ENCODE measurements at places on chromosomes 16 and 17.

- no peak for DNase-seq
Observed at GRCh38 chr17:80625627-80626026, 81.0 kb downstream of the RPTOR start.

- no peak for DNase-seq
Observed at GRCh38 chr17:3271072-3271848, 26.9 kb downstream of the OR3A1 start.

DNA sequence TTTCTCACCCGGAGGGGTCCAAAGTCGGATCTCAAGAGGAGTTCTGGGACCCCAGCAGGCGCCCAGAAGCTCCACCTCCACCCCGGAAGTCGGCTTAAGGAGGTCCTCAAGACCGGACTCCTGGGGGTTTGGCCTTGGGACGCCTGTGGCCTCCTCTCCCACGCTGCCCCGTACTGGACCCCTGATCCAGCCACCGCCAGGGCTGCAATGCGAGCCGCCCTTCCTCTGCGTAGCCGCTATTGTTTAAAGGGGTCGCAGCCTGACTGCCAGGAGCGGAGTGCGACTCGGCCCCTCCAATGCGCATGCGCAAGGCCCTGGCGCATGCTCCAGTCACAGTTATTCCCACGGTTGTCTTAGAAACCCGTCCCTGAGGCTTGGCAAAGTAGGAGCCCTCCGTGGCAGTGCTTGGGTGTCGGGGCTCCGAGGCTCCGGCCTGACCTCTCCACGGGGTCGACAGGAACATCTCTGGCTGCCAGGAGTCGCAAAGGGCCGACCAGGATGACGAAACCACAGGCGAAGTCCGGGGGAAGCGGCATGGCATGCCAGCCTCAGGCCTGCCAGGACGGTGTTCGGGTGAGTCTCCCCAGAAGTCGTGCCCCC is 719.0 kb downstream of the KCNJ18 start:
- DNase-seq: no peak

DNA sequence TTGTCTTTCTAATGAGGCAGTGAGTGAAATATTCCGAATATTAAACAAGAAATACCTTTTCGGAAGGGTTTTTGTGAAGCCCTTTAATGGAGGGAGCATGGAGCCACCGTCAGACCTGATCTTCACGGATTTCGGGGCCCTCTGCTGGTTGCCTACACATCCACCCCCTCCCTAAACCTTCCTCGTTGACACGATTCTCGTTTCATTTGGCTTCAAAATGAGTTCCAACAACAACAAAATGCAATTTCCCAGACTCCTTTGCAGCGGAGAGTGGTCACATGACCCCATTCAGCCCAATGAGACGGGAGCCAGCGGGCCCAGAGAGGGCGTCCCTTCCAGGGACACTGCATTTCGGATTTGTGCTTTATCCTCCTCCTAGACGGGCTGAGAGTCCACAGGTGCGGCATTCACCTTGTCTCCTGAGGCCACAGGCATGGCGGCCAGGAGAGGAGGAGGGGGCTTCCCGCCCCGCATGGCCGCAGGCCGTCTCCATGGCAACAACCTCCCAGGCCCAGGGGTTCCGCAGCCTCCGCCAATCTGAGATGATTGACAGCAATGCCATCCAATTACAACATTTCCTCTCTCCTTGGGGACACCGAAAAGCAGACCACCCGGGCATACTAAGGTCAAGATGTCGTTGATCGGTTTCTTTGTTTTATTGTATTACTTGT is 259.8 kb downstream of the C16orf95 start:
- DNase-seq: no peak

- DNase-seq: no peak
Observed at GRCh38 chr17:32318071-32318470, 23.9 kb downstream of the C17orf75 start.

DNA sequence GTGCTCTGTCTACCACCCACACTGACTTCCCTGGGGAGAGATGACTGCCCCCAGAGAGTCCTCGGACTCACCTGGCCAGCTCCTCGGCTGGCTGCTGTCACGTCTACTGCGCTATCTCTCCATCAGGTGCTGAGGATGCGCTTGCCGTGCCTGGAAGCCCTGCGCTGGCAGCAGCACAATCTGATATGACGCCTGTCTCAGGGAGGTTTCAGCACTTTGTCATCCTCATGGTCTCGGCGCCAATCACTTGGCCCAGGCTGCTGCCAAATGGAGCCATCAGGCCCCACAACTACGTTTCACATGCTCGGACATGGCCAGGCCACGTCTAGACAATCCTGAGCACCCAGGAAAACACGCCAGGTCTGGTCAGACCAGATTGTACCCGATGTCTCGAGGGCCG is 46.7 kb downstream of the FOXL1 start:
- no peak for DNase-seq

GRCh38 chr16:3842994-3843393 is 37.5 kb downstream of the CREBBP start:
- DNase-seq: no peak

DNA sequence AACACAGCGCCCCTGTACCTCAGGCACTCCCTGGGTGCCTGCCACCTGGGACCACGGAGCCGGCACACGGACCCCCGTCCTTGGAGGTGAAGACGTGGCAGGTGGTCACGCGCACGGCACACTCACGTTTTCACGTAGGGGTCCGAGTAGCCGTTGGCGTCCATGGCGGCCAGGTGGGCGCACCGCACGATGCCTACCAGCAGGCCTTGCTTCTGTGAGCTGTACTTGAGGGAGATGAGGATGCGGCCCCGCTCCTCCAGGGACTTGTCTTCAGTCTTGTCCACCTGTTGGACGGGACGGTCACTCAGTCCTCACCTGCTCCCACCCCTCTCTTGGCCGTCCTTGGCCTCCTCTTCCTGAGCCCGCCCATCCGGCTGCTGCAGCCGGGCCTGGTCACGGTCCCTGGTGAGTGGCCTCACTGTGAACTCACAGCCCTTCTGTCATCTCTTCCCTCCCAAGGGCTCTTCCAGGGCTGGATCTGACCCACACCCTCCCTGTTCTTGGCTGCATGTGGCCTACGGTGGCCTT is 18.8 kb downstream of the SCGB1C2 start:
- no peak for DNase-seq

- no peak for DNase-seq
Observed at GRCh38 chr17:28240688-28241340, 78.2 kb upstream of the TMEM97 start.

DNA sequence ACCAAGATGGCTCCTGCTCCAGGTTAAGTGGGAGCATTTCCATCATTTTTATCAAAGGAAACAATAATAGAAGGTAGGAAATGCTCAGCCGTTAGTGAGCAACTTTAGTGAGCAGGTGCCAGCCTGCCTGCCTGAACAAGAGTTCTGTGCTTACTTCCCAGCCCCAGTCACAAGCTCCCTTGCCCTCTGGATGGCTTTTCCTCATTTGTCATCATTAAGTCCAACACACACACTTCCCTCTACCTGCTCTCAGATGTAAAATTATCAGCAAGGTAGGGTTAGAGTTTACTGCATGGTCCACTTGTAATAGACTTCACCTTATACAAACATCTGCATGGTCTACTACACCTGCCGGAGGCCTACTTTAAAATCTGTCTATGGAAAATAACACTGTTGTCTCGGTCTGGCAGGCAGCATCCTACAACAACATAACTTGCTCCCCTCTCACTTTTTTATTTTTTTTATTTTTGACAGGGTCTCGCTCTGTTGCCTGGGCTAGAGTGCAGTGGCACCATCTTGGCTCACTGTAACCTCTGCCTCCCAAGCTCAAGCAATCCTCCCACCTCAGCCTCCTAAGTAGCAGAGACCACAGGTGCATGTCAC is 12.7 kb downstream of the TEX2 start:
- DNase-seq: no peak

GRCh38 chr16:73426433-73427160 is 378.7 kb upstream of the ZFHX3 start:
- no peak for DNase-seq

DNA sequence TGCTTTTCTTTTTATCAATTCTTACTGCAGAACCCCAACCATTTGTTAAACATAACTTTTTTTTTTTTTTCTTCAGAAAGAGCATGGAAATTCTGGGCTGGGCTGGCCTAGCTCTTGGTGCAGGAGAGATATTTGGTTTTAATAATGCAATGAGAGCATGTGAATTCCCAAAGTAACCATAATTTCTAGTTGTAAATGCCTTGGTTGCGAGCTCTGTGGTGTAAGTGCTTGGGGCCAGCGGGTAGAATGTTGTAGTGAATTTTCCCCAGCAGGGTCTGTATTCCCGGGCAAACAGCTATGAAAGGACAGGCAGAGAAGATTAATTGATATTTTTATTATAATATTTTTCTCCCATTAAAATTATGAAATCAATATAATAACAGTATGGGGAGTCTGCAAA is 465.6 kb downstream of the HS3ST4 start:
- no peak for DNase-seq

DNA sequence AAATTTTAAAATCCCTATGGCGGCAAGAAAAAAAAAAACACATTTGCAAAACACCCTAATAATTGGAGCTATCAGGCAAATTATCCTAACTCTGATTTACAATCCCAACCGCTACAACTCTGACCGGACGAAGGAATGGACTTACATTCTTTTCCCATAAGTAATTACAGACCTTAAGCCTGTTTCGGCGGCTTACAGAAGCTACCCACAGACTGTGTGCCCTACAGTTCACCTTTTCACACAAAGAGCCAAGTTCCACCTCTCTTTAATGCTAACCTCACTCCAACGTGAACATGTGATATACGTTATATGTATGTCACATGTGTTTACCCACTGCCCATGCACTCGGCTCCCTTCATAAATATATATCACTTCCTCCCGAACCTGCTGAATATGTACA is 8.7 kb upstream of the MEAK7 start:
- no peak for DNase-seq

- no peak for DNase-seq
Observed at GRCh38 chr16:73172241-73172972, 124.5 kb upstream of the ZFHX3 start.

GRCh38 chr17:19384723-19385391 is 2.1 kb downstream of the MFAP4 start:
- DNase-seq: no peak

GRCh38 chr17:17121162-17121561 is 78.9 kb downstream of the MPRIP start:
- DNase-seq: no peak

- peak; percentile 5 for DNase-seq
Observed at GRCh38 chr17:9645851-9646545, 681 bp downstream of the USP43 start.

- DNase-seq: no peak
Observed at GRCh38 chr16:88816736-88817535, 5.2 kb upstream of the APRT start.

DNA sequence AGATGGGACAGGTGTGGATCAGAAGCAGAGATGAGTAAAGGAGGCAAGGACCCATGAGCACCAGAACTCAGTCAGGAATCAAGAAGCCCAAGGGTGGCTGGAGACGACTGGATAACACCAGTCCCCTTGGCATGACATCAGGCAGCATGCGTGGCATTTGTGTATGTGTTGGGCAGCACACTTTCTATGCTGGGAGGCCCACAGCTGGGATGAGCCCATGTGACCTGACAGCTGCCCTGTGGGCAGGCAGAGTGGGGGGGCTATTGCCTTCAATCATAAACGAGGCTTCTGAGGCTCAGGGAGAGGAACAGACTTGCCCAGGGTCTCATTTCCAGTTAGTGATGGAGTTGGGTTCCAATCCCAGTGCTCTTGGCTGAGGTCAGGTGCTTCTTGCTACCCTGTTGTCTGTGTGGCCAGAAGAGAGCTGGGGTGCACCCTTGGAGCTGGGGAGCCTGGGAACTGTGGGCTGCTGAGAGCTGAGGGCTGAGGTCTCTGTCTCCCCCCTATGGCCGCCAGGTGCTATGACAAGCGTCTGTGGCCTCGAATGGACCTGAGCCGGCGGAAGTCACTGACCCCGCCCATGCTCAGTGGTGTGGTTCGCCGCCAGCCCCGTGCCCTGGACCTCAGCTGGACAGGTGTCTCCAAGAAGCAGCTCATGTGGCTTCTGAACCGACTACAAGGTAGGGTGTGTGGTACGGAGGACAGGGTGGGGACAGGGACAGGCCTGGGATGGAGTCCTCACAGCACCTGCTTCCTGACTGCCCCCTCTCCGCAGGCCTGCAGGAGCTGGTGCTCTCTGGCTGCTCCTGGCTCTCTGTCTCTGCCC is 7.1 kb upstream of the ORAI3 start:
- no peak for DNase-seq

GRCh38 chr16:31243734-31244670 is 15.8 kb upstream of the ITGAM start:
- DNase-seq: no peak

GRCh38 chr17:80996422-80997305 is 5.0 kb downstream of the CHMP6 start:
- no peak for DNase-seq

GRCh38 chr17:6085812-6086211 is 15.6 kb downstream of the WSCD1 start:
- DNase-seq: no peak

GRCh38 chr17:65797809-65798208 is 236.4 kb upstream of the AXIN2 start:
- no peak for DNase-seq

GRCh38 chr16:19674485-19674884 is 43.5 kb downstream of the KNOP1 start:
- no peak for DNase-seq

DNA sequence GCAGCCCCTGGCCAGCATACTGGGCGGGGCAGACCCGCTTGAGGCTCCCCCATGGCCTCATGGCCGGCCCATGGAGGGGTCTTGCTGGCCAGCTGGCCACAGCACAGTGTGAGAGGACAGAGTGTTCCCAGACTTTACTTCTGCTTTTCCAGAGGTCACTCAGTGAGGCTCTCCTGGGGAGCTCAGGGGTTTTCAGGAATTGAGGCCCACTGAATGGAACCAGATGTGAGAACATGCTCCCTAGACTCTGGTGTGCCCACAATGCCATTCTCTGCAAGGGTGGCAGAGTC is 21.2 kb downstream of the ATP6V0D1 start:
- no peak for DNase-seq

GRCh38 chr17:39745335-39746144 is 7.8 kb downstream of the GRB7 start:
- DNase-seq: no peak

DNA sequence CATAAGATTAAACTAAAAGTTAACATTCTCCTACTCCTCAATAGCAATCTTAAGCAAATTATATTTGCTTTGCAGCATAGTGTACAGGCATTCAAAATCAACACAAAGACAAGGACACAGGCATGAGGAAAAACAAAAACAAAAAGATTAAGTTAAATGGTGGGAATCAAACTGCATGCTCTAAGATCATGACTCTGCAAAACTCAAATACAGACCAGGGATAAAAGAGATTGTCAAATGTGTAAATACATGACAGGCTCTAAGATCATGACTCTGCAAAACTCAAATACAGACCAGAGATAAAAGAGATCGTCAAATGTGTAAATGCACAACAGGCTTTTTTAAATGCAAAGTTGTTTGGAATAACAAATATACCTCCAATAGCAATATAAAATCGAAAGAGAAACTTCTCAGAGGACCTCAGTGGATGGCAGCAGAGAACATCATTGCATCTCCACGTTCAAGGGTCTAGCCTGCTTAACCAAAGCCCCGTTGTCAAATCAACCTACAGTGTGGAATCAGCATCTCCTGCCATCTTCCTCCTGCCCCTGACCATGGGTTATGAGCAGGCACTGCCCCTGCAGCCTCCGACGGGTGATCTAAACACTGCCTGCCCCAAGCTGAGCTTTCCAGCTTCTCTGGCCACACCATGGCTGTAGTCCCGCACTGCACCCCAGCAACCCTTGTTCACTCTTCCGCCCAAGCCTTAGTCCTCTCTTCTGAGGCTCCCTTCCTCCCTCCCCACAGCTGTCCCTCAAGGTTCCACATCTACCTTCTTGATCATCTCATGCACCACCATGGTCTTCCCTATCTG is 446.1 kb downstream of the SOX9 start:
- DNase-seq: no peak

- DNase-seq: no peak
Observed at GRCh38 chr16:4093495-4094126, 22.6 kb downstream of the ADCY9 start.

- DNase-seq: no peak
Observed at GRCh38 chr17:83142619-83143018, 63.2 kb downstream of the METRNL start.
